Stimulated activated CD8-positive, alpha-beta memory T cell treated with anti-CD3 and anti-CD28 coated beads, Interleukin-4, amount 100 ng/mL, for 24 hours (primary cell): ENCODE measurements at places on chromosomes 7 and 10.
A peak's percentile ranks its signal among the peaks of the same experiment; 100 is the strongest.

GRCh38 chr7:26688388-26688787 lies 176.0 kb downstream of the SKAP2 start:
- no peak for DNase-seq

- DNase-seq = peak; percentile 53
Observed at GRCh38 chr10:32367793-32368453, 21.0 kb upstream of the EPC1 start.

- DNase-seq = no peak
Observed at GRCh38 chr10:84946904-84947303, 618.5 kb downstream of the CCSER2 start.

DNA sequence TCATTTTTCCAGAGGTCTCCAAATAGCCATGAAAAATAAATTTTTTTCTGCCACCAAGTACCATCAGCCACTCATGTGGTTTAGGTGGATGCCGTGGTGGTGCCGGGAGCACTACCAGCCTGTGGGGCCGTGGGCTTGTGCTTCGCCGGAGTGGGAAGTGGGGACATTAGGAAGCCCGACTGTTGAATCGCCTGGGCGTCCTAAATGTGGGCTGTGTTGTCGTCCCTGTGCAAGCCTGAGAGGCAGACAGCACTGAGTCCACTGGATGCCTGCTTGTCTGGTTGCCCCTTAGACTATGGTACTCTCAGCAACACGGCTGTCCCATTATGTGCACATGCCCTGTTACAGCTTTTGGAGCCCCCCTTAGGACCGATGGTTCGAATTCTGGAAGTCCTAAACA lies 59.9 kb downstream of the MGMT start:
- DNase-seq = no peak

DNA sequence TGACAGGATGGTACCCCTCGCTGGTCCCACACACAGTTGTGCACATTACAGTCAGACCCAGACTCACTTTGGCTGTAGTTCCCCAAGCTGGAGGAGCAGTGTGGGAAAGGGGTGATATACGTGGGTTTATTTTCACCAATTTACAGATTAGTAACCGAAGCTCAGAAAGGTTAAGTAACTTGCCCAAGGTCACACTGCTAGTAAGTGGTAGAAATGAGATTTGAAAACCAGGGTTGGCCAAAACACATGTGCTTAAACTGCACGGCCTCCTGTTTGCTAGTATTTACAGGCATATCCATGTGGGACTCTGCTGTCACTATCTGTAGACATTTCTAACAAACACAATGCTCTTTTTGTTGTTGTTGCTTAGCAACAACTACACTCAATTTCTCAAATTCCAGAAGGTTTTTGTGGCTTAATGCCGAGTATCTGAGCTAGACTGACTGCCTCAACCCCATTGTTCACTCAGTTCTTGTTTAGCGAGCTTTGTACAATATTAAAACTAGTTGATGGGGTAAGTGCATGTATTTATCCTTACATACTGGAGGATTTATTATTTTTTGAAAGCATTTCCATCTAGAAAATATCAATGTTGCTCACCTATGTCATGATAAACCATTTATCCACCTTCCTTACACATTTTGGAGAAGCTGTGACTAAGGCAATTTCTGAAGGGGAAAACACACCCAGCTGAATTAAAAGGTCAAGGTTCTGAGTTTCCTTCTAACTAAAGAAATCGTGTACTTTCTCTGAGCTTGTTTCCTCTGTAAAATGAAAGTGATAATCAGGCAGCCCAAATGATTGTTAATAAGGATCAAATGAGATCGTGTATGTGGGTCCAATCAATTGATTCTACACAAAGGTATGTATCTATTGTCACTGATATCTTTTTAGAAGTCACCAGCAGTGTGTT lies 5.3 kb upstream of the TMEM139 start:
- DNase-seq = no peak

- DNase-seq = no peak
Observed at GRCh38 chr7:123270570-123270969, 70.8 kb upstream of the SLC13A1 start.

- no peak for DNase-seq
Observed at GRCh38 chr7:47724335-47724982, 142.5 kb upstream of the TNS3 start.
